ENCODE measurements at places on chromosomes 1 and 21.
A peak's percentile ranks its signal among the peaks of the same experiment; 100 is the strongest.

GRCh38 chr1:151574575-151575529, 34.7 kb downstream of the TUFT1 start:
- DNase-seq: no peak

DNA sequence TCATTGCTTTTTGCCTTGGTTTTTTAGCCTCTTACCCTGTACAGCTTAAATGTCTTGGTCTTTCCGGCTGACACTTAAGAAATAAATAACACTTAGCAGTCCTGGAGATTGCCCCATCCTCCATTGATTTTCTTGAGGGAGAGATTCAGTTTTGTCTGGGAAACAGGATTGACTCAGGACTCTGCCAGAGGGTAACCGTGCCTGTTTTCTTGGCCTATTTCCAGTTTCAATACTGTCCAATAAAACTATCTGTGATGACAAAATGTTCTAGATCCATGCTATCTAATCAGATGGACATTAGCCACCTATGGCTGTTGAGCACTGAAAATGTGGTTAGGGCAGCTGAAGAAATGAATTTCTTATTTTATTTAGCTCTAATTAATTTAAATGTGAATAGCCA, 216.1 kb downstream of the DUSP10 start:
- no peak for DNase-seq

DNA sequence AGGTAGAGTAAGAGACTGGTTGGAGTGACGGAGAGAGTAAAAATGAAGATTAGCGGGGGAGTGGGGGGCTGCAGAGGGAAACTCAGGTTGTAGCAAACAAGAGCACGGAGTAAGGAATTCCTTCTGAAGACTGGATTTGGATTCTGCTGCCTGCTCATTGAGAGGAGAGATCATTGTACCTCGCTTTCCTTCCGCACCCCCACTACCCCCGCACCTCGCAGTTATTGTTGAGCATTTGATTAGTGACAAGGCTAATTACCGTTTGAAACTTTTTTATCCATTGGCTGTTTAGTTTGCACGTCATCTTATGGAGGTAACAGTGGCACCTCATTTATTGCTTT, 463 bp downstream of the PRPF3 start:
- DNase-seq: no peak

DNA sequence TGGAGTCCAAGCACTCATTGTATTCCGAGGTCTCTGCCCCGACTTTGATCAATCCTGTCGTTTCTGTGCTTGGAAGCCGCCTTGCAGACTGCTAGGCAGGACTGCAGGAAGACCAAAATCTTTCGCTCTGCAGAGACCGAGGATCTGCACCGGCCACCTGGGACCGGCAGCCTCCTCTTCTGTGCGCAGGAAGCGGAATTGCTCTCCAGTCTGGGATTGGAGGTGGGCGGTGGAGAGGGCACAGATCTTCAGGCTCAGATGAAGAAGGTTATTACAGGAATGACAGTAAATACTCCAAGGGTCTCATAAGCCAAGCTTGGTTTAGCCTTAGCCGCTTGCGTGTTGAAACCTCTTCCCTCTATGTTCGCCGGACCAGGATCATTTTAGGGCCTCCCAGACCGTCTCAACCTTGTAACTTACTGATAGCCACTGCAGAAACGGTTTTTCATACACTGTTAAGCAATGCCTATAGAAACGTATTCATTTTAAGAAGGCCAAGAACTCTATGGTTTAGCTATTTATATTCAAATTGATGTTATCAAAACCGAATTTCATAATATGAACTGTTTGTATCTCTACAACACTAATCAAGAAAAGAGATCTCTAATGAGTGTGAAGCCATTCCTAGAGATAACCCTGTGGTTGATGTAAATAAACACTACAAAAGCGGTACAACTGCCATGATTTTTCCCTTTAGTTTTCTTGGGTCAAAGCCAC, 1.1 kb downstream of the MIA3 start:
- peak; percentile 27 for DNase-seq

All from activated T-cell treated with anti-CD3 and anti-CD28 coated beads, Interleukin-2, amount 50 U/mL, for 1 hour (primary cell).